ENCODE measurements at places on chromosomes 3 and 15.

GRCh38 chr3:2908693-2909351 is 201.4 kb downstream of the IL5RA start:
- DNase-seq, result no peak

DNA sequence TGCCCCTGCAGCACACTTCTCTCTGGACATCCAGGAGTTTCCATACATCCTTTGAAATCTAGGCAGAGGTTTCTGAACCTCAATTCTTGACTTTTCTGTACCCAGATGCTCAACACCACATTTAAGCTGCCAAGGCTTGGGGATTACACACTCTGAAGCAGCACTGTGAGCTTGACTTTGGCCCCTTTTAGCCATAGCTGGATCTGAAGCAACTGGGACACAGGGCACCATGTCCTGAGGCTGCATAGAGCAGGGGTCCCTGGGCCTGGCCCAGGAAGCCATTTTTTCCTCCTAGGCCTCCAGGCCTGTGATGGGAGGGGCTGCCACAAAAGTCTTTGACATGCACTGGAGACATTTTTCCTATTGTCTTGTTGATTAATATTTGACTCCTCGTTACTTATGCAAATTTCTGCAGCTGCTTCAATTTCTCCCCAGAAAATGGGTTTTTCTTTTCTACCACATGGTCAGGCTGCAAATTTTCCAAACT is 694.0 kb downstream of the DIPK2A start:
- DNase-seq, result no peak

DNA sequence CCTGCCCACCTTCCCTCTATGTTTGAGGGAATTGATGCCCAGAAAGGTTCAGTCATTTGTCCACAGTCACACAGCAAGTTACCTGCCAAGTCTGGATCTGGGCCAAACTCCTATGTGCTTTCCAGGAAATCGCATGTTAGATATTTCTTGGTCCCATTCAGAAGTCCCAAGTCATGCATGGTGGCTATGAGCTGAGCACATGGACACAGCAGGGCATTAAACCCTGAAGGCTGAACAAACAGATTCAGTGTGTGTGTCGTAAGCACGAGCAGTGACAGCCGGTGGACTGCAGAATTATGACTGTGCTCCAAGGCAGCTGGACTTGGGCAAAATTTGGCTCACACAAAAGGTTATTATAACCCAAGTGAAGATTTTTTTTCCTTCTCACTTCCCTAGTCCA is 11.4 kb upstream of the SLC6A6 start:
- peak; percentile 62 for DNase-seq

- DNase-seq, result no peak
Observed at GRCh38 chr15:87489456-87489855, 767.1 kb downstream of the NTRK3 start.

Data from ovary (tissue), 10 donors.